ENCODE measurements at places on chromosomes 13 and 19.
A peak's percentile ranks its signal among the peaks of the same experiment; 100 is the strongest.

DNA sequence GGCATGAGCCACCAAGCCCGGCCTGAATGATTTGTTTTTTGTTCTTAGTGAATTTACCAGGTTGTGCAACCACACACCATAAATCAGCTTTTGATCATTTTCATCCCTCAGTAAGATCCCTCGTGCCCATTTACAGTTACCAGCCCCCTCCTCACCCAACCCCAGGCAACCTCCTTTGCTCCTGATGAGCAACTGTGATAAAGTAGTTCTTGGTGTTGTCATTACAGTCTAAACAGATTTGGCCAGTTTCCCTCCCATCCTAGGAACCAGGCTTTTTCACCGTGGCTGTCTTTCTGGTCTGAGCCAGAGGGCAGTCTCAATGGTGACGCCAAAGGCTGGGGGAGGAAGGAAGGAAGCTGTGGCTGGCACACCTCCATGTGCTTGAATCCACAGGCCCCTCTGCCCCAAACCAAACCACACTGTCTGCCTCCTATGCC, 61.2 kb upstream of the WDFY2 start:
- DNase-seq = peak; percentile 2

DNA sequence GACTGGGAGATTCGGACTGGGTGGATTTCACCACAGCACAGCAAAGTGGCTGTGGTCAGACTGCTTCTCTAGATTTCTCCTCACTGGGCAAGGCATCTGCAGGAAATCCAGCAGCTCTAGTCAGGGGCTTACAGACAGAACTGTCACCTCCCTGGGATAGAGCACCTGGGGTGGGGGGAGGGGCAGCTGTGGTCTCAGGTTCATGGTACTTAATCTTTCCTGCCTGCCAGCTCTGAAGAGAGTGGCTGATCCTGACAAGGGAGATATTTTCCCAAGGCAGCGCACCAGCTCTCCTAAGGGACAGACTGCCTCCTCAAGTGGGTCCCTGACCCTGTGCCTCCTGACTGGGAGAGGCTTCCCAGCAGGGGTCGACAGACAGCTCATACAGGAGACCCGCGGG, 212.8 kb upstream of the KLF12 start:
- no peak for DNase-seq

GRCh38 chr13:49098771-49099512, 121.2 kb upstream of the MLNR start:
- DNase-seq = no peak

DNA sequence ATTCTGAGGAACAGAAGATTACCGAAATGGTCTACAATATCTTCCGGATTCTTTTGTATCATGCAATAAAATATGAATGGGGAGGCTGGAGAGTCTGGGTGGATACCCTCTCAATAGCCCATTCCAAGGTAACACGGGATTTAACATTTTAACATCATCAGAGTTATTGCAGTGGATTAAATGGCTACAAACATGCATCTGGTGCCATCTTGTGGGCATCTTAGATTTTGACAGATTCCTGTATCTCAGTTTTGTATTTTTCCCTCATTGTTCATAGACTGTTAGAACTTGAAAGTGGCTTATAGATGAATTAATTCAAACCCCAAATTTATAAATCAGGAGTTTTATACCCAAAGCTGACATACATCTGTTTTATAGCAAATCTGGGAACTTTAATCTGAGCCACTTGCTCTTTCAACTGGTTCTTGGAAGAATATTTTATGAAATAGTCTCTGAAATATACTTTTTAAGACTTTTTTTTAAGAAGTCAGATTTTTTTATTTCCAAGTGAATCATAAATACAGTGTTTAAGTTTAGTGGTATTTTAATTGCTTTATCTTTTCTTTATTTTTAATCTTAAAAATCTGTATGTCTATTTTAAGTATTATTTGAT, 215.2 kb downstream of the NBEA start:
- no peak for DNase-seq

- no peak for DNase-seq
Measured at GRCh38 chr19:1634242-1634937, 18.0 kb downstream of the TCF3 start.

DNA sequence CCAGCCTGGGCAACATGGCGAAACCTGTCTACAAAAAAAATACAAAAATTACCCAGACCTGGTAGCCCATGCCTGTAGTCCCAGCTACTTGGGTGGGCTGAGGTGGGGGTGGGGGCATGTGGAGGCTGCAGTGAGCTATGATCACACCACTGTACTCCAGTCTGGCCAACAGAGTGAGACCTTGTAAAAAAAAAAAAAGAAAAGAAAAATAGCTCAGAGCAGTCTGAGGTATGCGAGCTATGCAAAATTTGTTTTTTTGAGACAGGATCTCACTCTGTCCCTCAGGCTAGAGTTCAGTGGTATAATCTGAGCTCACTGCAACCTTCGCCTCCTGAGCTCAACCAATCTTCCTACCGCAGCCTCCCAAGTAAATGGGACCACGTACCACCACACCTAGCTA, 7.1 kb upstream of the TOMM40 start:
- DNase-seq = no peak

- no peak for DNase-seq
Measured at GRCh38 chr19:9961103-9961502, 24.8 kb upstream of the OLFM2 start.

DNA sequence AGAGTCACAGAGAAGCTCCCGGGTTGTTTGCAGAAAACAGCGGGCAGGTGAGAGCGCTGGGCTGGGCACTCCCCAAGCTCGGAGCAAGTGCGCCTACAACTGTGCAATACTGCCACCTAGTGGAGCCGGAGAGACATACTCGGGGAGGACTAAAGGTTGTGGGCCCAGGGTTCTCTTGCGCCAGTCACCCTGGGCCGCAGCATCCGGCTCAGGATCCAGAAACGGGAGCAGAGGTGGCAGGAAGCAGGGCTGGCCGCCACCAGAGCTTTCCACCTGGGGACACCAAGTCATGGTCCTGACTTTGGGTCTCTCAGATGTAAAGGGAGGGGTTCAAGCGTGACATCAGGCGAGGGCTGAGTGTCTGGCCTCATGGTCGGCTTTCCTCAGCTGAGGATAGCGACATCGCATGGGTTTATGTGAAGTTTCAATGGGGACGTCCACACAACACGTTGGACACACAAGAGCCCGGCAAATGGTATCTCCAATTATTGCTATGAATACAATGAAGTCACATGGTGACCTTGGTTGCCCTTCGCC, 11.2 kb upstream of the KLK4 start:
- DNase-seq = peak; percentile 58

GRCh38 chr19:39197808-39198207, 1.0 kb downstream of the NCCRP1 start:
- no peak for DNase-seq

- DNase-seq = no peak
Measured at GRCh38 chr13:71811344-71811743, 55.7 kb downstream of the DACH1 start.

- DNase-seq = no peak
Measured at GRCh38 chr19:51783372-51783771, 11.6 kb upstream of the FPR3 start.

DNA sequence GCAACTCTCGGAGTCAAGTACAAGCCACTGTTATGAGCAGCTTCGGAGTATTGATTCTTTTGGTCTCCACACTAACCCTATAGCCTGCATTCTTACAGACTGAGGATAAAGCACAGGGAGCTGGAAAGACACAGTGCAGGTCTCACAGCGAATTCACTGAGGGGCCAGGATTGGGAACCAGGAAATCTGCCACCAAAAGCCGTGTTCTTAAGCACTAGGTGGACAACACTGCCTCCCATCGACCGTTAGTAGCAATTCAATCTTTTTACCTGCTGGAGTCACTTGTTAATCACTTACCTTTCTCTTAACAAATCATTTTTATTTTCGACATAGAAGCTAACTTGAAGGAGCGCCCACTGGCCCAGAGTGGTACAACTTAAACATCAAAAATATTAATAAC, 6.3 kb downstream of the PMIS2 start:
- DNase-seq = no peak

GRCh38 chr13:96279904-96280303, 190.0 kb downstream of the HS6ST3 start:
- DNase-seq = no peak

- no peak for DNase-seq
Measured at GRCh38 chr13:44459674-44460073, 86.0 kb downstream of the SERP2 start.

DNA sequence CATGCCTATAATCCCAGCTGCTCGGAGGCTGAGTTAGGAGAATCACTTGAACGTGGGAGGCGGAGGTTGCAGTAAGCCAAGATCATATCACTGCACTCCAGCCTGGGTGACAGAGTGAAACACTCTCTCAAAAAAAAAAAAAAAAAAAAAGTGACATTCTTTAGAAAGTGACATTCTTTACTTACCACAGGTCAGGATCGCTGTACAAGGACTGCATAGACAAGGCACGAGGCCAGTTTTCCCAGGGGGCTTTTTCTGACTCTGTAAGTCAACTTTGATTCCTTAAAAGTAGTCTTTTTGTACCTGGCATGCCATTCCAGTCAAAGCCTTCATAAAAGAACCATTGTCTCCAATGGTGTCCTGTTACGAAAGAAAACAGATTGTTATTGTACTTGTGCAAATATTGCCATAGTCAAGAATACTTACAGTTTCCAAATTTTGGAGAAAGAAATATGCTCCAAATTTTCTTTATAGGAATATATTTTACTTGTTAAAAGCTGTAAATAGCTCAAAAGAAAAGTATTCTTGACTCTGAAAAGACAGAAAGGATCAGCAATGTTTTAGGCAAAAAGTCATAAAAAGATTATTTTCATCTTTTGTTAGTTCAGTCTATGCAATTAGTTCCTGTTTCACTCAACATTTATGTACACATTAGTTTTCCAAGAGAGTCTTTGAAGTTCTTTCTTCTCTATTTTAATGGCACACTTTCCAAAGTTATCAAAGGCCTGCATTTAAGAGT, 39.3 kb downstream of the CEACAM1 start:
- DNase-seq = no peak

- DNase-seq = peak; percentile 55
Measured at GRCh38 chr13:48580185-48580803, 47.4 kb upstream of the RCBTB2 start.

DNA sequence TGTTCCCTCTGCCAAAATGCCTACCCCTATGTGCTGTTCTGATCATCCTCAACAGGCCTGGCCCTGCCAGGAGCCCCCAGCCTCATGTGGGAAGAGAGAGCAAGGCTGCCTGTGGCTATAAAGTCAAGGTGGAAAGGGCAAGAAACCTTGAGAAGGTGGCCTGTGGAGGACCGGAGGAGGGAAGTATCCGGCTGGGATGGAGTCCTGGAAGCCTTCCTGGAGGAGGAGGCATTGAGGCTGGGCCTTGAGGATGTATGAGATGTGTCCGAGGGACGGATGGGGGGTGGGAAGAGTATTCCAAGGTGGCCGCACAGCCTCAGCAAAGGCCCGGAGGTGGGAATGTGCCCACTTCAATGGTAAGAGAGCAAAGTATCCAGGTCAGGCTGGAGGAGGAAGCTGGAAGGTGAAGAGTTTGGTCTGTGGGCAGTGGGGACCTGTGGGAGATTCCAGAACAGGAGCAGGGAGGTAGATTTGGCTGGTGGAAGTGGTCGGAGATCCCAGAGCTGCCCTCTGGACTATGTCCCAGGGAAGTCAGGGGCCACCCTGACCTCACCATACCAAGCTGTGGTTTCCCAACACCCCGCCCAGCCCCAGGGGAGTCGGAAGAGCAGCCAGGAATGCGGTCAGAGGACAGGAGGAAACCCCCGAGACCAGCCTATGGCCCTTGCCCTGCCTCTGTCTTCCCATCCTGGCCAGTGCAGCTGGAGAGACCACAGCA, 3.0 kb upstream of the PLIN4 start:
- no peak for DNase-seq

DNA sequence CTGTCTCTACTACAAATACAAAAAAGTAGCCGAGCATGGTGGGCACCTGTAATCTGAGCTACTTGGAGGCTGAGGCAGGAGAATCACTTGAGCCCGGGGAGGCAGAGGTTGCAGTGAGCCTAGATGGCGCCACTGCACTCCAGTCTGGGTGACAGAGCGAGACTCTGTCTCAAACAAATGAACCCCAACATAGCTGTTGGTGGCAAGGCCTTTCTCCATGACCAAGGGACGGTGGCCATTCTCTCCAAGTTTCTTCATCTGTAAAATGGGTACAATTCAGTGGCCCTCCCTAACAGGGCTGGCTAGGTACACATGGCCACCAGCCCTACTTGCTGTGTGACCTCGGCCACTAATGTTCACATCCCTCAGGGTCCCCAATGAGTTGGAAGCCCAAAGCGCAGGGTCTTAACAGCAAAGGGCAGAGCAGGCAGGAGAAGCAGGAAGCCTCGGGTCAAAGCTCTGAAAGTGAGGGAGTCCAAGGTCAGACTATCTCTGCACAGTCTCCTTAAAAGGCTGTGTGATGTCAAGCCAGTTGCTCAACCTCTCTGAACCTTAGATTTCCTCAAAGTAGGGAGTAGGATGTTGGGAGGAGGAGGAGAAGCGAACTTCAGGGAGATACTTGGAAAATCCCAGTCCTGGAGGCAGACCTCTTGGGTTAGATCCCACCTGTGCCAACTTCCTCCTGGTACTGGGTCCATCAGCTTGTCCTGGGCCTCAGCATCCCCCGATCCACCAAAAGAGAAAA, 2.7 kb downstream of the JUND start:
- DNase-seq = no peak

GRCh38 chr19:57709616-57710015, 612 bp upstream of the ZNF154 start:
- DNase-seq = no peak

DNA sequence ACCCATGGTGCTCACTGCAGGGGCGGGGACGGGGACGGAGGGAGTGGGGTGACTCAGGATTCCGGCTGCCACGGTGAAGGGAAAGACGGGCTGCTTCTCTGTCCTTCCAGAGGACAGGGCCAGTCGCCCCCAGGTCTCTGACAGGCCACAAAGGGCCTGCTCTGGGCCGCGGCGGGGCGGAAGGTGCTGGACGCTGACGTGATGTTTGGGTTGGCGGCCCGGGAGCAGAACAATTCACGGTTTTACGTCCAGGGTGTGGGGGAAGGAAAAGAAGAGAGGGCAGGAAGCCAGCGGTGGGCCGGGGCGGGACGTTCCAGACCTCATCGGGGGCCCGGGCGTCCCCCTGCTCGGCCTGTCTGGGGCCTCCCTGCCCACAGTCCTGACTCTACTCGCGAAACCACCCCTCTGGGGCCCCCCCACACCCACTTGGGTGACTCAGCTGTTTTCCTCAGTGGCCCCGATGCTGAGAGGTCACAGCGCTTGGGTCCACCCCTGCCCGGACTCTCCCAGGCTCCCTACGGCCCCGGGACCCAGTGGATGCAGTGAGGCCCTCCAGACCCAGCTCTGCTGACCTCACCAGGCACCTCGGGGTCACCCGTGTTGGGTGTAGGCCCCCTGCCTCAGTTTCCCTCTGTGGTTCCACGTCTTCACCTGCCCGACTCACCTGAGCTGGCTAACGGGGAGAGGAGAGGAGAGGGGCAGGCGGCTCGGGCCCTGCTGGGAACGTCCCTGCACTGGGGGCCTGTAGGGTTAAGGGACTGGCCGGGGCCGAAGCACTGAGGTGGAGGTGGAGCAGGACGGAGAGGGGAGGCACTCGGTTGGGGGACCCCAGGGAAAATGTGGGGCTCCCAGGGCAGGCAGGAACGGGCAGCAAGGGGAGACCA, 29.2 kb downstream of the PIP5K1C start:
- peak; percentile 14 for DNase-seq

GRCh38 chr19:10104665-10105508, 1.3 kb upstream of the PPAN start:
- DNase-seq = peak; percentile 62

GRCh38 chr13:97212601-97213040, 9.5 kb upstream of the MBNL2 start:
- DNase-seq = no peak
